ENCODE measurements at places on chromosomes 12 and 14.

GRCh38 chr12:93699271-93700145 lies 22.3 kb downstream of the CRADD start:
- peak; percentile 42 for DNase-seq

GRCh38 chr14:70239802-70240201 lies 51.1 kb upstream of the SLC8A3 start:
- DNase-seq, result no peak

DNA sequence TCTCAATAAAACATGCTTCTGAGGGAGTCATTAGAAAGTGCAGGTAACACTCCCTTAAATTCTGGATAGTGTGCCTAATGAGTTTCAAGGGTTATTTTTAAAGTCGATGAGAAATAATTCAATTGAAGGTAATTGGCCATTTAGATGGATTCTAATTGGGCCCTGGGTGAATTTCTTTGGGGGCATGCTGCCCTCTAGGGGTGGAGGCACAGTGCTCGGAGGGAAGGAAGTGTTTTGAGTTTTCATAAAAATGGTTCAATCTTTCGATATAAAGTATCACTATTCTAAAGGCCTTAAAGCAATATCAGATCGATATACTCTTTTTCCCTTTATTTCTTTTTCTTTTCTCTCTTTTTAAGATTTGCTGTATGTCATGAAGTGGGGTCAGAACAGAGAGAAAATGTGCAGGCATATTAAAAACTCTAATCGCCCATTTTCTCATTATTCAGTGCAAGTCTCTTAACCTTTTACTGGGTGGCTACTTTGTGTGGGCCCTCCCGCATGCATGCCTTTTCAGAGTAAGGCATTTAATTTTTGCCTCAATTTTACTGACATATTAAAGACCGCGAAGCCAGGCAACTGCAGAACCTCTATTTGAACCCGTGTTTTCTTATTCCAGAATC lies 25.5 kb downstream of the NKX2-8 start:
- DNase-seq, result peak; percentile 8

DNA sequence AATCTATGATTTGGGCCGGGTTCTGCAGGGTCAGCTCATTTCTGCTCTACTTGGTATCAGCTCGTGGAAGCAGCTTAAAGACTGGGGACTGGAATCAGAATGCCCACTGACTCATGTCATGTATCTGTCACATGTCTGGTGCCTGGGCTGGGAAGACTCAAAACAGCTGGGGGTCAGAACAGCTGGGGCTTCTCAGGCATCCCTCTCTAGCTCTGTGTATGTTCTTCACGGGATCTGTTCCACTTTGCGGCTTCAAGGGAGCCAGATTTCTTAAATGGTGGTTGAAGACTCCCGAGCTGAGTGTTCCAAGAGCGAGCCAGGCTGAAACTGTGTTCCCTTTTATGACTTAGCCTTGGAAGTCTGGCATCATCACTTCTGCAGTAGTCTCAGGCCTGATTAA lies 11.9 kb downstream of the AEBP2 start:
- peak; percentile 64 for DNase-seq

GRCh38 chr14:63759456-63759855 lies 31.6 kb upstream of the SGPP1 start:
- peak; percentile 28 for DNase-seq

DNA sequence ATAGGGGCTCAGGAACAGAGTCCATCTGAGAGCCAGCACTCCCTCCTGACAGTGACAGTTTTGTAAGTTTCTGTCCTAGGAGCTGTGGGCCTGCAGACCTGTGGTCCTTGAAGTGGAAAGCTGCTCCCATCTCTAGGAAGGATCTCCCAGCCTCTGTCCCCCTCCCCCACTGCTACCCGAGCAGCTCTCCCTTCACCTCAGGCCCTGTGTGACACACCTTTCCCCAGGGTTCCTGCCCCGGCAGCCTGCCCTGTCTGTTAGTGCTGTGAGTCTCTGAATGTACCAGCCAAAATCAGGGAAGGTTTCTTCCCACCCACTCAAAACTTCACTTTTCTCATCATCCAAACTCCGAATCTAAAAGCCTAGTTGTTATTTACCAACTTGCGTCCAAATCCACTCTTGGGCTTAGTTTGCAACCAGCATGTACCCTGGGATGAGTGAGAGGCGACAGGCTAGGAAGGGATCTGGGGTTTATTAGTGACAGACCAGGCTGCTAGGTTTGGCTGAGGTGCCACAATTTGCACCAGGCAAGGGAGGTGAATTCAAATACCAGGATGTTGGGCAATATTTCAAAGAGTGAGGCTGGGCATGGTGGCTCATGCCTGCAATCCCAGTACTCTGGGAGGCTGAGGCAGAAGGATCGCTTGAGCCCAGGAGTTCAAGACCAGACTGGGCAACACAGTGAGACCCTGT lies 39.9 kb downstream of the NINJ2 start:
- no peak for DNase-seq

GRCh38 chr12:113471619-113472171 lies at the start of gene LHX5:
Gene LHX5 (minus strand): TSS chr12:113471871. CDS start chr12:113471498, 373 bp downstream.
- no peak for DNase-seq

GRCh38 chr14:83300476-83301064 lies 1766.9 kb upstream of the SEL1L start:
- peak; percentile 12 for DNase-seq

DNA sequence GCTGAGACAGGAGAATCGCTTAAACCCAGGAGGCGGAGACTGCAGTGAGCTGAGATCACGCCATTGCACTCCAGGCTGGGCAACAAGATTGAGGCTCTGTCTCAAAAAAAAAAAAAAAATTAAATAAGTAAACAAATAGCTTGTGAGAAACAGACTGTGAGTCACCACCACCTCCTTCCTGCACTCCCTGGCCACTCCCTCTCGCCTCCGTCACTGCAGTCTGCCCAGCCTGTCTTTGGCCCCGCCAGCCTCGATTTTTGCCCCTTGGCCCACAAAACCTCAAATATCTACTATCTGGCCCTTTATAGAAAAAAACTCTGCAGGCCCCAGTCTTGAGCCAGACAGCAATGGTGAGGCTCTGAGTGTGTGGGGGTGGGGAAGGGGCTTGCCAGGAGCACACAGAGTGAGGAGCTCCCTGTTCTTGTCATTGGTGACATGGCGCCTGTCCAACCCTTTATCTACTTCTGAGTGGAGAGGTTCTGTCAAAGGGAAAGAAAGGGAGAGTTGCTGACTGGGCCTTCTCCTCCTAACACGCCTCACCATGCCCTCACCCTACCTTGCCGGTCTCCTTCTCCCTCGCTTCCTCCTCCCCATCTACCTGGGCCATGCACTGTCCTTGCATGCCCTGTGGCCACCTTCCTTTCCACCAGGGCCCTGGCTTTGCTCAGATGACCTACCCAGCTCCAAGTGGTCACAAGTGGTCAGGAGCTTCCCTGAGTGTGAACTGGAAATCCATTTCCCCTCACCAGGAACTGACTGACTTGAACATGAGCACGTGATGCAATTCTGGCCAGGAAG lies 22.1 kb downstream of the LGMN start:
- peak; percentile 36 for DNase-seq

DNA sequence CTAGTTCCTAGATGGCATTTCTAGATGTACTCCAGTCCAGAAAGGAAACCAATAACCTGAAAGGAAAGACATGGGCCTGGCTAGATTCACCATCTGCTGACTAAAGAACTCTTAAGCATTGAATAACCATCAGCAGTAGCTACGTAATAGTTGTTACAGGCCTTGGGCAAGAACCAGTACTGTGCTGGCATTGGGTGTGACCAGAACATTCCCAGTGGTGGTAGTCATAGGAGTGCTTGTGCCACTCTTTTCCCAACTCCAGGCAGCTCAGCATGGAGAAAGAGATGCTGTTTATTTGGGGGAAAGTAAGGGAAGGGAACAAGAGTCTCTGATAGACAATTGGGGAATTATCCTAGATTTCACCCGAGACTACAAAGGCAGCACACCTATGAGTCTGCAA lies 333.3 kb downstream of the SLC16A7 start:
- peak; percentile 24 for DNase-seq

GRCh38 chr14:39948235-39948634 lies 516.0 kb upstream of the FBXO33 start:
- DNase-seq, result no peak

DNA sequence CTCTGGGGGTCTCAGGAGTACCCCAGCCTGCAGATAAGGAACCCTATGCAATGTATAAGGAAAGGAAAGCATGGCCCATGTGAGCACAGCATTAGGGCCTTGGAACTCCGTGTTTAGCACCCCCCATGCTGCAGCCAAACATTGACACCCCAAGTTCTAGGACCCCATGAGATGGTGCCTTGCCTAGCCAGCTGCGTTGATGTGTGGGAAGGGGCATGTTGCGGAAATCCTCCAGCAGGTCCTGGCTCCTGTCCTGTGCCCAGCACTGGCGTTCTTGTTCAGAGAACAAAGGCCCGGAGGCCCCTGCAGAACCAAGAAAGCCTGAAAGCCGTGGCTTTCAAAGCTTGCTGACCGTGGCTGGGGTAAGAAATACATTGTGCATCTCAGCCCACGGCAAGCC lies 99.4 kb upstream of the DIO3 start:
- DNase-seq, result no peak

DNA sequence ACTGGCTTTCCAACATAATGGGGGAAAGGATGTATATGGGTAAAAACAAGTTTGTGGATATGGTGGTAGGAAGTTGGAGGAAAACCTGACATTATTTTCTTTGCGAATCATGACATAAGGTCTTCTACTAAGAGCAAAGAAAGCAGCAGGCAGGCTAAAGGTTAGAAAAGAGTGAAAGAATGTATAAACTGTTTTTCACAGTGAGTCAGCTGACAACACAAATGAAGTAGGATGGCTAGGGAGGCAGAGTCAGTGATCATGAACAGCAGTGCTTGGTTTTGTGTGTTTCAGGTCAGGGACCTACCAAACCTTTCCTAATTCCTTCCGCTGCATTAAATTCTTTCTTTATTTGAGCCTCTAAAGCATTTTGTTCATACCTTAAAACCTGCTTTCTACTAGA lies 46.3 kb upstream of the CATSPERB start:
- no peak for DNase-seq

- no peak for DNase-seq
Measured at GRCh38 chr12:85527192-85527591, 247.2 kb downstream of the ALX1 start.

GRCh38 chr12:2783936-2784600 lies 10.7 kb upstream of the FKBP4 start:
- no peak for DNase-seq

GRCh38 chr14:95364481-95365209 lies 44.9 kb upstream of the CLMN start:
- DNase-seq, result no peak

DNA sequence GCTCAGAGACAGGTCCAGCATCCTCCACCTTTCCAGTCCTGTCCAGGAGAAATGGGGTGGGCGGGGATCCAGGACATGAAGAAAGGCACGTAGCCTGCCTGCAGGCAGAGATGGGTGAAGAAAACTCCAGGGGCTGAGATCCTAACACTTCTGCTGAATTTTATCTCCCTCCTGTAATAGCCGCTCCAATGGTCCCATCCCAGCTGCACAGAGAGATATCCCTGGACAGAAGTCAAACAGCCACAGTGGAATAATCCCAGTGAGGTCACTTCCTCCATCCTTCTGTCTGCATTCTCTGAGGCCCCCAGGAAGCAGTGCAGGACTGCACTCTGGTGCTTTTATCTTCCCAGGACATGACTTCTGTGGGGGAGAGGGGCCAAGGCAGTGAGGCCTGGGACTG lies 26.3 kb downstream of the KRT18 start:
- DNase-seq, result no peak

- DNase-seq, result no peak
Measured at GRCh38 chr14:98999901-99000300, 272.1 kb downstream of the BCL11B start.

GRCh38 chr12:116607039-116607438 lies 47.9 kb downstream of the MAP1LC3B2 start:
- no peak for DNase-seq

DNA sequence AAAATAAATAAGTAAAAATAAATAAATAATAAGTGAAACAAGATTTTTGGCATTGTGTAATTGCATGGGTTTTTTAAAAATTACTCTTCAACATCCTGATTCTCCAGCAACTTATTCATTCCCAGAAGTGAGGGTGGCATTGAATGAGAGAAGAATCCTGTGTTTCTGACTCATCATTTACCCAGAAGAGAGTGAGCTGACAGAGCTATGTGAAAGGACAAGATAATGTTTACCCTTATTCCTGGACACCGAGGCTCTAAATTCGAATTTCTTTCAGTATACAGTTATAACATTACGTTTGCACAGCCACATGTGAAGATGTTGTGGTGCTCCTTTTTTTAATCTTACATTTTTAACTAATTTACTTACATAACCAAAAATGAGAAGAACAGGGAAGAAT lies 36.4 kb downstream of the BBS10 start:
- peak; percentile 53 for DNase-seq

DNA sequence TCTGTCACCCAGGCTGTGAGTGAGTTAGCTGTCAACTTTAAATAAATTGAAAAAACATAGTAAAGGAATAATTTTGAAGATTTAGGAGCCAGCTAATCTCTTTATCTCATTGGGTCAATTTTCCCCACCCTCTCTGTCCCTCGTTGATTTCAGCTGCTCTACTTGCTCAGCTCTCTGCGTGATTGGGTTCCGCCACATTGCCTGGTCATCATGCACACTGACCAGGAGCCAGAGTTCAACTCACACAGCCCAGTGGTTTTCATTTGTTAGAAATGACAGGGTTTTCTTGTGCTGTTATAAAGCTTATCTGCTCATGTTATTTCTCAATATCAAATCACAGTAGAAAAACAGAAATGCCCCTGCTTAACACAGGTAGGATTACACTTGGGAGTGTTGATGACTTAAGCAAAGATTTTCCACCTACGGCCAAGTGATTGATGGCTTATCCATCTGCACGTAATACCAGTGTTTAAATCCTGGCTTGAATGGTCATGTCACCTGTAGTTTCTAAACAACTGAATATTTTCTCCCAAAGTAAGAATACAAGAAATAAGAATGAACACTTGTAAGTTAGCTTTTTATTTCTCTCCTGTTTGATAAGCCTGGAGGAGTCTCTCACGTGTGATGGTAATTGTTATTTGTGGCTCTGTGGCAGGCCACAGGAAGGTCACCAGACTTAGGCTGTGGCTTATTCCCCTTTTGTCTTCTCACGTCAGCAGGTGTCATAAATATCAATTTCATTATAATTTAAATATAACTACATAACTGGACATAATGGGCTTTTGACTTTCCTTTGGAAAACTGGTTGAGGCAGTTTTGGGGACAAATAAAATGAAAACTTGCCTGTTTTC lies 367.2 kb upstream of the DDHD1 start:
- no peak for DNase-seq

DNA sequence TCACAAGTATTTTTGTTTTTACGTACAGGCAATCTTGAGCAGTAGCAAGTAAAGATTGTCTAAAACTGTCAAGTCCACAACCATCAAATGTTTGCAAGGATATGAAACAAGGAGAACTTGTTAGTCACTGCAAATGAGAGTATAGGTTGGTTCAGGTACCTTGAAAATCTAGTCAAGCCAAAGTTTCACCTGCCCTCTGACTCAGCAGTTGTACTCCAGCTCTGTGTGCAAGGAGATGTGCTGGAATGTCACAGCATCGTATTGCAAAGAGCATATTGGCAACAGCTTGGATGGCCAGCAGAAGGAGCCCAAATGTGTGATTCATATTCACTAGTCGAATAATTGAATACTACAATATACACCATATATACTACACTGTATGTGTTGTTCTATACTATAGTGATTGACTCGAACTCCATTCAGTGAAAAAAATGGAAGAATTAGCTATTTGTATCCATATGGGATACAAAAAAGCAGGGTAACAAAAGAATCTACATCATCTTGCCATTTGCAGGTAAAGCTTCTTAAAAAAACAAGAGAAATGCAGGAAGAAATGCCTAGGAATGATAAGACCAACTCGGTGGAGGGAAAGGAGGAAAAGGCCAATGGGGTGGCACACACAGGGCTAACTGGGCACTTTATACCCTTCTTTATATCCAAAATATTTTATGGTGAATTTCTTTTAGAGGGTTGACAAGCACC lies 44.0 kb downstream of the EID3 start:
- DNase-seq, result no peak
